ENCODE measurements at places on chromosomes 11 and 22.
A peak's percentile ranks its signal among the peaks of the same experiment; 100 is the strongest.

GRCh38 chr11:69889400-69890318 lies 70.4 kb upstream of the FGF3 start:
- no peak for DNase-seq

- DNase-seq = no peak
Measured at GRCh38 chr22:47587361-47587760, 824.9 kb downstream of the TBC1D22A start.

GRCh38 chr11:12042215-12042676 lies 33.8 kb upstream of the DKK3 start:
- no peak for DNase-seq

DNA sequence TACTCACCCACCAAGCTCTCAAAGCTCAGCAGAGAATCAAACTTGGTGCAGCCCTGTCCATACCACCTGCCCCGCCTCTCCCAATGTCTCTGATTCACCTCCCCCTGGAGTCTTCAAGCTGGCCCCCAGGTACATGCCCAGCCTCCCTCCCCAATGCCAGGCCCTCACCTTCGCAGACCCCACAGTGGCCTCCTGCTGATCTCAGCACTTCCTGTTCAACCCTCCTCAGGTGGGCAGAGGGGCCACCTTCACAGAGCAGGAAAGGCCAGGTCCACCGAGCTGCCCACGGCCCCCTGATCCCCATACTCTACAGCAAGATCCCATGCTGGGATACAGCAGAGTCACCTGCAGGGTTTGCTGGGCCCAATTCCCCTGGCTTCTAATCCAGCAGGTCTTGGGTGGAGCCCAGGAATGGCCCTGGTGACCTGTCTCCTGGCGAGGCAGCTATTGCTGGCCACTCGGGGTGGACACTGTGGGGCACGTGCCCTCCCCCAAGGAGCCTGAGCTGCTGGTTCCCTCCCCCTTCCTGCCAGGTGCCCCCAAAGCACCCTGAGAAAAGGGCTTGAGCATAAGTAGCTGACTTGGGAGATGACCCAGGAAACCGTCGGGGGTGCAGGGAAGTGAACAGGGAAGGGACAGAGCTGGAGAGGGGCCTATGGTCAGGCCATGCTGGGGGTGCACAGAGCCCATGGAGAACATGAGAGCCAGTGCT lies 150.7 kb downstream of the BRD1 start:
- no peak for DNase-seq

- peak; percentile 69 for DNase-seq
Measured at GRCh38 chr11:35145271-35145670, 6.3 kb downstream of the CD44 start.
